ENCODE measurements at places on chromosomes 1 and 21.

DNA sequence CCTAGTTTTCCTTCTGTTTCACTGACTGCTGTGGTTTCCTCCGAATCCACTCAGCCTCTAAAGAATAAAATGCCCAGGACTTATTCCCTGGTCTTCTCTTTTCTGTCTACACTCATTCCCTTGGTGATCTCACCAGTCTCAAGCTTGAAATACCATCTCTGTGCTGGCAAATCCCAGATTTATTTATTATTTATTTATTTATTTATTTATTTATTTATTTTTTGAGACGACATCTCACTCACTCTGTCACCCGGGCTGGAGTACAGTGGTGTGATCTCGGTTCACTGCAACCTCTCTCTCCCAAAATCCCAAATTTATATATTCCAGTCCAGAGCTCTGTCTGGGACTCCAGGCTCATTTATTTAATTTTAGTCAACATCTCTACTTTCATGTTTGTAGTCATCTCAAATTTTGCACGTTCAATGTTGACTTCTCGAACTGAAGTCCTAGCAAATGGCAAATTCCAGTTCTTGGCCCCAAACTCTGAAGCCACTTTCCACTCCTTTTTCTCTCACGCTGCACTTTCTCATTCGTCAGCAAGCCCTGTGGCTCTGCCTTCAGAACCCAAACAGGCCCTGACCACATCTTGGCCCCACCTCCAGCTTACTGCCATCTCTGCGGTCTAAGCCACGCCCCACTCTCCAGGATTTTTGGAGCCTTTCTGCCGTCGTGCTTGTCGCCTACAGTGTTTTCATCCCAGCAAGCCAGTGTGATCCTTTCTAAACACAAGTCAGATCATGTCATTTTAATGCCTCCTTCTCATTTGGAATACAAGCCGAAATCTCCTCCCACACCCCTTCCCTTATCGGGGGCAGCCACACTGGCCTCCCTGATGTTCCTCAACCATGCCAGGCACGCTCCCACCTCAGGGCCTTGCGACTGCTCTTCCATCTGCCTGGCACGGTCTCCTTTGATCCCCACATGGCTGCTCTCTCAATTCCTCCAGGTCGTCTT lies 14.2 kb upstream of the TENT5B start:
- no peak for DNase-seq

GRCh38 chr1:19315378-19316198 lies 3.5 kb downstream of the SLC66A1 start:
- DNase-seq: no peak

DNA sequence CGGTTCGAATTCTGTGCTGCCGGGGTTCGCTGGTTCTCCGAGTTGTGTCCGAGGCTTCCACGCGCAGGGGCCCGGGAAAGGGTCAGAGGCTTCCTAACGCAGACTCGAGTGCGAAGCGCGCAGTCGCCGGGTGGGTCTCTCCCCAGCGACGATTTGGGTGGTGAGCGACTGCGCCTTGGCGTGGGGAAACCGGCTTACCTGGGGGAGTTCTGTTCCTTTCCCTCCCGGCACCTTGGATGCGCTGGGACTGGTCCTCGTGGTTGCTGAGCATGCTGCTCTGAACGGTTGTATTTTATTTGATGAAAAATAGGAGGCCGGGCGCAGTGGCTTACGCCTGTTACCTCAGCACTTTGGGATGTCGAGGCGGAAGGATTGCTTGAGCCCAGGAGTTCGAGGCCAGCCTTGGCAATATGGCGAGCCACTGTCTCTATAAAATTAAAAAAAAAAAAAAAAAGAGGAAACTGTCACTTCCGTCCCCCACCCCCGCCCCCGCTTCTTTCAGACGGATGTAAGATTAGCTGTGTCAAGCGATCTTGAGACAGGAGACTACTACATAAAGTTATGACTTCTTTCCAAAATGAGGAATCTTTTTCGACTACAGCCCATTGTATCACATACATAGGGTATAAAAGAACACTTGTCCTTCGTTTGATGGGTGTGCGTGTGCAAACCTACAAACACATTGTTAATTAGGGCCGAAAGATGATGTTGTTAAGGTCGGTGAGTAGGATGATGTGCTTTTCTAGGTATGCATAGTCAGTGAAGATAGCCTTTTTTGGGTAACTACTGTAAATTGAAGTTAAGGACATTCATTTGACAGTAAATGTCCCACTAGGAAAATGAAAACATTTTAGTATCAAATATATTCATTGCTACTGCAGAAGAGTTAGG lies at the start of gene CCDC18:
CCDC18 (plus strand) TSS at position 2 of the 891 bp plus-strand sequence. CDS start 2,638 bp downstream, outside the sequence.
- peak; percentile 80 for DNase-seq

DNA sequence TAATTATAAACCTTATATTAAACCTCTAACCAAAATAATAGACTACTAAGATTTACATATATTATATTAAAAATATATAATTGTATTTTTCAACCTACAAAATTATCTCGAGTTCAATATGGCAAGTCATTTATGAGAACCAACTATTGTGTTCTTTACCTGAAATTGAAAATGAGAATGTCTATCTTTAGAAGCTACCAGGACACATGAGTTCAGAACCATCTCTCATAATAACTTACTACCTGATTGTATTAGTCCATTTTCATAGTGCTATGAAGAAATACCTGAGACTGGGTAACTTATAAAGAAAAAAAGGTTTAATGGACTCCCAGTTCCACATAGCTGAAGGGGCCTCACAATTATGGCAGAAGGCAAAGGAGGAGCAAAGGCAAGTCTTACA lies 6.8 kb downstream of the HAO2 start:
- no peak for DNase-seq

GRCh38 chr21:45364468-45365185 lies 40.3 kb upstream of the COL18A1 start:
- DNase-seq: no peak

DNA sequence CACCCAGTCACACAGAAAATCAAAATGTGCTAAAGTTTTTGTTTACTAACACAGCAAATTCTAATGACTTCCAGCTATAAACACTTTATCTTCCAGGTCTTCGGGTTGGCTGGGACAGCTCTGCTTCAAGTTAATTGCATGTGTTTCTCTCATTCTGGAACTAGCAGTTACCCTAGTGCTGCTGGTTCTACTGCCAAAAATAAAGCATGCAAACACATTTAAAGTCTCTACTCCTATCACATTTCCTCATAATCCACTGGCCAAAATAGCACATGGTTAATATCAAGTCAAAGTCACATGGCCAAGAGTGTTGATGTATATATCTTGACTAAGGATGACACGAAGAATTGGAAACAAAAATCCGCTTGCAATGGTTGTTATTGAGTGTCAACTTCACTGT lies 973.1 kb upstream of the ADGRL2 start:
- no peak for DNase-seq

GRCh38 chr1:67732750-67733151 lies 47.8 kb downstream of the GADD45A start:
- no peak for DNase-seq

- DNase-seq: no peak
Measured at GRCh38 chr1:164562061-164562460, 3.1 kb downstream of the PBX1 start.

DNA sequence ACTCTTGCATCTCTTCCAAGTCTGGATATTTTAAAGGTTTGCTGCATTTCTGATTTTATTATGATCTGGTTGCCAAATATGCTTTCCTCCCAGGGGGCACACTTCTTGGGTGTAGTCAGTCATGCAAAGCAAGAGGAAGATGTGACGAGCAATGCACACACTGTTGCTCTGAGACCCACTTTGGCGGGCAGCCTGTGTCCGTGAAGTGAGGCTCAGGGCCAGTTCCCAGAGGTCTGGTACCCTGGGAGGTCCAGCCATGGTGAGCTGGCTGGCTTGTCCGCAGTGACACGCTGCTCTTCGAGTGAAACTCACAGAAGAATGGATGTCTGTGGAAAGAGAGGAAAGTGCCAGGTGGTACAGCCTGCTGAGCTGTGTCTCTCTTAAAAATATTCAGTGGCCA lies 52.8 kb upstream of the EDN2 start:
- no peak for DNase-seq

DNA sequence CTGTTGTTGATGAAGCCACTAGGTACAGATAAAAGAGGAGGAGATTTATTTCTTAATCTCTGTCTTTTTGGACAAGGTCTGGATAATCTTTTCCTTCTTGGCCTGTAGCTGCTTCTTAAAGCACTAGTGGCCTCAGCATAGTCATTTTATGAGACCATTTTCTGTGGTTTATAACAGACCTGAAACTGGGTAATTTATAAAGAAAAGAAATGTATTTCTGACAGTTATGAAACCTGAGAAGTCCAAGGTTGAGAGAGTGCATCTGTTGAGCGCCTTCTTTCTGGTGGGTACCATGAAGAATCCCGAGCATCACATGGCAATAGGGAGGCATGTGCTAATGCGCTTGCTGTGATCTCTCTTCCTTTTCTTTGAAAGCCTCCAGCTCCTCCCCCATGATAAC lies 36.7 kb upstream of the PDC start:
- no peak for DNase-seq

- DNase-seq: no peak
Measured at GRCh38 chr1:212247988-212248387, 37.2 kb upstream of the PPP2R5A start.

GRCh38 chr1:200301152-200301551 lies 108.7 kb downstream of the ZNF281 start:
- no peak for DNase-seq

DNA sequence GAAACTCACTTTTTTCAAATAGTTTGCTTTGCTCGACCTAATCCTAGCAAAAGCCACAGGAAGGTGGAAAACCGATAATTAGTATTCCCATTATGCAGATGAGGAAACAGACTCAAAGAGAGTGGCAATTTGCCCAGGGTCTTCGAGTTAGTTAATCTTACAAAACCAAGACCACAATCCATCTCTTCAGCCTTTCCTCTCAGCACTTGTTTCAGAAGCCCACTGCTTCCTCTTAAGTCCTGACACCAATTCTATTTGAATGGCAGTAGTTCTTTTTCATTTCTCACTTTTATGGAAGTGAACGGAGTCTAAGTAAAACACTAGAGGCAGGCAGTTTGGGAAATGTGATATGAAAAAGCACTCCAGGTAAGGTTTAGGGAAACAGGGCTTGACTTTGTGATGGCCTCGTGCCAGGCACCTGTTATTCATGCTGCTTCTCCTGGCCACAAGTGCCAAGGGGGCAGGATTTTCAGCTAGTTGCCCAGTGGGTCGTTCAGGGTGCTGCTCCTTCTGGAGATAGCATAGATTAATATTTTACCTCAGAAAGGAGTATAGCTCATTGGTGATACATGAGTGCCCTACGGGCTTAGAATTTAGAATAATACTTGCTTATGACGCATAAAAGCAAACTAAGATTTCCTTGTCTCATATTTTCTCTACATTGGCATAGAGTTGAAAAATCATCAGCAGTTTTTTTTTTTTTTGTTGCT lies 76.6 kb upstream of the NRIP1 start:
- no peak for DNase-seq

GRCh38 chr1:234691567-234691966 lies 81.6 kb upstream of the IRF2BP2 start:
- no peak for DNase-seq

GRCh38 chr1:225987491-225988316 lies 11.4 kb downstream of the SDE2 start:
- DNase-seq: no peak

GRCh38 chr1:2186901-2187300 lies 7.7 kb downstream of the FAAP20 start:
- DNase-seq: no peak

DNA sequence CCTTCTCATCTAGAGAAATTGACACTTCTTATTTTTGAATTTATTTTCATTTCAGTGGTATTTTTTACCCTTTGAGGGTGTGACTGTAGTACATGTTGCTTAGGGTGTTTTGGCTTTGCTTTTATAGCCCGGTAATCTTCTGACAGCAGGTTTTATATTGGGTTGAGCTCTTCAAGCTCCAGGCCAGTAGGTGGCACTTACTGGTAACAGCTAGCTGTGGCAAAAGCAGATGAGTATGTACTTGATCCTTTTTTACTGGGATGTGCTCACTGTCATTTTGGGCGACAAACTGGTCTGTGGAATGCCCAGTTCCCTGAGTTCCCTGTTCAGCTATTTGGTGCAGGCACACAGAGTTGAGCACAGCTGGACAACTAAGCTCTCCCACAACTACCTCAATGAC lies 916.2 kb upstream of the B3GALT2 start:
- DNase-seq: no peak

DNA sequence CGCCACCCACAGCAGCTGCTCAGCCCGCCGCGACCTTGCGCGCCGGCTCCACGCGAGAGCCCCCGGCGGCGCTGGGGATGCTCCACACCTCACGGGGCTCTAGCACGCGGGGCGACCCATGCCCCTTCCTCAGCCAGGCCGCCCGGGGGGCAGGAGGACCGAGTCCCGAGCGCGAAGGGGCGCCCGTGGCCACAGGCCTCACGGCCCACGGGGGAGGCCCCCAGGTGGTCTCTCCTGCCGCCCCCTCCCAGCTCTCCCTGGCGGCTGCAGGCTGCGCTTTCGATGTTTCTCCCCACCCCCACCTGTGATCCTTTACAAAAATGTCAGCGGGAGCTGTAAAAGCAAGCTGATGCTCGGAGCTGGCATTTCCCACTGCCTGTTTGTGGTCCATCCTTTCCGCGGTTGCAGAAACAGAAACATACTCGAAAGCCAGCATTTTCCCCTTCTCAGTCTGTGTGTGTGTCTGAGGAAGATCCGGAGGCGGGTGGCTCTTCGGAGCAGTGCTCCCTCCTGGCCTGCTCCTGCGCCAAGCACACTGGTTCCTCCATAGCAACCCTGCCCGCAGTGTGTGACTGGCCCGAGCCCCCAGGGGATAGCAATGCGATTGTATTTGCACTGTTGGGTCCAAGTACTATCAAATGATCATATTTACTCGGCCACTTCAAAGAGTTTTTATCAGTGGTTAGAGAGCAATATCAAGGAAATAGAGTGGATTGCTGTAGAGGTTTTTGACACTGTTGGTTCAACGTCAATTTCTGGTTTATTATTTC lies 2.1 kb downstream of the KIF26B start:
- DNase-seq: no peak

DNA sequence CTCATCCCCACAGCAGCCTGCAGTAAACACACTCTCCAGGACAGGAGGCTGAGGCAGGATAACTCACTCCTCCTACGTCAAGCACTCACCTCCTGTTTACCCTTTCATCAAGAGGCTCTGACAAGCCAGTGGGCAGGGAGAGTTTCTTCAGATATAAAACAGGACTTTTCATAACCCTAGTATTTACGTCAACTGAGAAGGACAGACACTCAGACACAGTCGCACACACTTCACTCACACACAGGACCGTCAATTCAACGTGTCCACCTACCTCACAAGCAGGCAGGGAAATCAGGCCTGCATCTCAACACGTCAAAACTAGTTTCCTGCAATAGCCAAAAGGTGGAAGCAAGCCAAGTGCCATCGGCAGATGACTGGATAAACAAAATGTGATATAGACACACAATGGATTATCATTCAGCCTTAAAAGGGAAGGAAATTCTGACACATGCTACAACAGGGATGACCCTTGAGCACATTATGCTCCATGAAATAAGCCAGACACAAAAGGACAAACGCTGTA lies 48.6 kb downstream of the ITPKB start:
- peak; percentile 66 for DNase-seq
